ENCODE measurements at places on chromosomes 7 and 10. TPM values are rescaled to one million over a fixed set of nuclear protein-coding genes. Genes with fewer than 3 reads are reported as not detected.

DNA sequence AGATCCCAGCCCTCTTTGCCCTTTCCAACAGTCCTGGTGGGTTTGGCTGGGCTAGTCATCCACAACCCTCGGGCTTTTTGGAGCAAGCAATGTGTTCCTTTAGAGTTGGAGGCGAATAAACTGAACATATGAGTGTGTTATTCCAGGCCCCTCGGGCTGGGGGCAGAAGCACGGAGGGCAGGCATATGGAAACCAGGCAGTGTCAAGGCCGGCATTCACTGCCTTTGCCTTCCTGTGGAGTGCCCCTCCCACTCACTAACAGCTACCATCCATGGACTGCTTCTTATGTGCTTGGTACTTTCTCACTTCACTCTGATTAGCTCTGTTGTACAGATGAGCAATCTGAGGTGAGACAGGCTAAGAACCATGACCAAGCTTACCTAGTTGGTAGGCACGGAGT lies 53.9 kb upstream of the EFCAB10 start:
- DNase-seq, result no peak

Gene AUTS2
- polyA plus RNA-seq, result 61.8 TPM

GRCh38 chr10:102814873-102815661 lies 22.1 kb downstream of the CYP17A1 start:
- no peak for DNase-seq

DNA sequence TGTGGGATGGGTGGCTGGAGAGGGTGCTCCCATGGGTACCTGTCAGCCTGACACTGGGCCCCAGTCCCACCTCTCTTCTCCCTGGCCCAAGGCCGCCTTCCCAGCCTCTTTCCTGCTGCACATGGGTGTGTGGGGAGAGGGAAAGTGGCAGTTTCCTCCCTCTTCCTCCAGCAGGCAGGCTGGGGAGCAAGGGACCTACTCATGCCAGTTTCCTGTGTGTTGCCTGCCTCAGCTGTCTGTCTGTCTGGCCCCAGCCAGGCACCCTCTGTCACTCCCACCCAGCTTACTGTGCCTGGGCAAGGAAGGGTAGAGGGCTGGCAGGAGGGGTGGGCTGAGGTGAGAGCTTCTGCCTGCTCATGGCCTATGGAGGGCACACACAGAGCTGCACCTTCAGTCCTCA lies 46.3 kb upstream of the PCBD1 start:
- DNase-seq, result no peak

DNA sequence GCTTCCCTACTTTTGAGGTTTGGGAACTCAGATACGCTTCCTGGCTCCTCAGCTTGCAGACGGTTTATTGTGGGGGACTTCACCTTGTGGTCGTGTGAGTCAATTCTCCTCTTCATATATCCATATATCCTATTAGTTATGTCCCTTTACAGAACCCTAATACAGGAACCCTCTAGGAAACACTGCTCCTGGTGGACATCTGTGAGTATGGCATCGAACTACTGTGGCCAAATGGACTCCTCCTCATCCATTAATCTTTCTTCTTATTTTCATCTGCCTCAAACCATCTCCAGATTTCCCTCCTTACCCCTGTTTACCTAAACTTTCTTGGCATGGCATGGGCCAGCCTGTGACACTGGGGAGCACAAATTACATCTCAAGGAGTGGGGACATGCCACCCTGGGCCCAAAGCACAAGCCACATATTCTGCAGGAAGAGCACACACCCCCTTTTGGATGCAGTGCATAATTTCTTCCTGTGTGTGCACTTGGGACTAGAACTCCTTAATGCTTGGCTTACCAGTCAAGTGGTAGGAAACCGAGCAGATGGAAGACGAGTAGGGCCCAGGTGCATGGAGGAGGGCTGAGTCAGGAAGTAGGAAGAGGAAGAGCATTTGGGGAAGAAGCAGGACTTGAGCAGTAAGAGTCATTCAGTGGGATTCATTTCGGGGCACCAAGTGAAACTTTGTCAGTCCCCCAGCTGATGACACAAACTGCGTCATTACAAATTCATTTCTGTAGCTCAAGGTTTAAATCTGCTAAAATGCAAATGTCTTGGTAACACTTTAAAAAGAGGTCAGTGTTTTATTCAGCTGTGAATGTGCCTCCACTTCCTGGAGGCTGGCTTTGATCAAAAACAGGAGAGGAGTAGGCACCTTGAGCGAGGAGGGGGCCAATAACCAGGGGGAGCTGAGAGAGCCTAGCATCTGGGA lies 80.8 kb upstream of the PLXNA4 start:
- DNase-seq, result no peak

Gene MYO3A
- polyA plus RNA-seq, result 4.2 TPM

GRCh38 chr10:132390170-132390920 lies 6.7 kb upstream of the PWWP2B start:
- DNase-seq, result no peak

Gene PAPSS2
- 46.4 TPM for polyA plus RNA-seq

DNA sequence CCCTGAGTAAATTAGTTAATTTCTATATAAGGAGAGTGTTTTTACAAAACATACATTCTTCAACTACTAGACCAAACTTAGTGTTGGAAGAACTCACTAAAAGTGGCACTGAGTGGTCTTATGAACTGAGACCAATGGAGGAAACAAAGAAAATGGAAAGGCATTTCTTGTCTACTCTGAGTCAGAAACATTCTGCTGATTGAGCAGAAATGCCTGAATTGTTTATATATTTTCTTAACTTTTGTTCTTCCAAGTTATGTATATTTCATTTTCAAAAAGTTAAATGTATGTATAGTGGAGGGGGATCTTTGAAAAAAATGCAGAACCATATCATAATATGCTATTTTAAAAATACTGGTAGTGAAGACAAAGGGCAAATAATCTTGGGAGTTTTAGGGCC lies 320.7 kb downstream of the HGF start:
- no peak for DNase-seq

Gene RGS10
- polyA plus RNA-seq, result 33.5 TPM

Gene CREB5
- 5.7 TPM for polyA plus RNA-seq

Gene TLX1
- polyA plus RNA-seq, result 0.19 TPM

DNA sequence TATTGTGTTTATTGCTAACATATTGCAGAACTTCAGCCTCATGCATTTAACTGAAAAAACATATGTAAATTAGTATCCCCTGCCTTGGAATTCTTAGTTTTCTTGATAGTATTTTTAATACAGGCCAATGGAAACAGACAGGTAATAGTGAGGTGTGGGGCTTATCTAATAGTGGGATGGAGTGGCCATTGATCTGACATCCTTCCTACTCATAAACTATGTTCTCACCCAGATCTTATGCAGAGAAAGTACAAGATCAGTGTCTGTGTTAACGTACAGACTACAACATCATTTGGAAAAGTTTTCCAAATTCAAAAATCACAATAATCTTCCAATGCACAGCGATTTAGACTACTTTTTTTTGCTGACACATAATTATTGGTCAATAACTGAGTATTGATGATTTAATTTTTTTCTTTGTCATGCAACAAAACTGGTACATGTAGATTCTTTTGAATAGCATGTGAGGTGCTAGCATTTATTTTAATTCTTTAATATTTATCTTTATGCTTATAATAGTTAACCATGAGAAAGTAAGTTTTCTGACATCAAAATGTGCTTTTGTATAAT lies 9.7 kb downstream of the CD36 start:
- DNase-seq, result no peak

DNA sequence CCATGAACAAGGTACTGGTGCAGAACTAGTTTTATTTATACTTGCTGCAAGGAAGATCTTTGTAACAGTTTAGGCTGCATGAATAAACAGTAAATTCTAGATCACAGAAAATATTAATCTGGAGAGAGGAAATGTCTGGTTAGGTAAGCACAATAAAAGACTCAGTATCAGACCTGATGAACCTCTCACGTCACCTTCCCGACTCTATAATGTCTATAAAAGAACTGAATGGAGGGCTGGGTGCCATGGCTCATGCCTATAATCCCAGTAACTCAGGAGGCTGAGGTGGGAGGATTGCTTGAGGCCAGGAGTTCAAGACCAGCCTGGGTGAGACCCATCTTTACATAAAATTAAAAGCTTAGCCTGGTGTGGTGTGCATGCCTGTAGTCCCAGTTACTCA lies 65.9 kb downstream of the FAM171A1 start:
- DNase-seq, result no peak

Gene TAS2R5
- polyA plus RNA-seq, result 1.4 TPM

DNA sequence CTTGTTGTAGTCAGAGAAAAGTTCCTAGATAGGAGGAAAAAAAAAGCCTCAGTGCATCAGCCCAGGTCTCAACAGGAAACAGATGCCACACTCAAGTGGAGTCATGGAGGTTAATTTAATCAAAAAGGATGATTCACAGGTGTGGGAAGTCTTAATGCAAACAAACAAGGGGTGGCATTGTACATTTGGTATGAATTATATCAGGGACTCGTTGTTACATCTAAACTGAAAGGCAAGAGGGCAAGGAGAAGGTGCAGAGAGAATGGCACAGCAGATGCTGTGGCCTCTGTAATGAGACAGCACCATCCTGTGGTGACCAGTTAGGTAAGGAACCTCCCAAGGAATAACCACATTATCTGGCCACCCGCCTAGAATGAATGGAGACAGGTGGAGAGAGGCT lies 133.7 kb downstream of the PTPRZ1 start:
- no peak for DNase-seq

DNA sequence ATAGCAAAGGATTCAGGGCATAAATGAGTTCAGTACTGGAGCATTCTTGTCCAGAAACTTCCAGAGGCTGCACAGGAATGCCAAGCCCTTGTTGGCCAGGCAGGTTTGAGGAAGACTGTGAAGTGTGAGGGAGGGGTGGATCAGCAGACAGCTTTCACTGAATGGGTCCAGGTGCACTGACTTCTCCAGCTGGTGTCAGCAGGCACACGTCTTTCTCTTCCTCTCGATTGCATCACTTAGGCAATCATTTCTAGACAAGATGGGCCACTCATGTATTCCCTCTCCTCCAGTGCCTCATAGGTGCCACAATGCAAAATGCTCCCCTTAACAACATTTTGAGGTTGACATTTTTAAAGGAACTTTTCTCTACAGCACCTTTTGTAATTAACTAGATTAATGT lies 15.6 kb upstream of the PLEKHS1 start:
- DNase-seq, result no peak

- no peak for DNase-seq
Observed at GRCh38 chr7:106346678-106347217, 62.0 kb upstream of the NAMPT start.

GRCh38 chr7:87875151-87876039 lies 765 bp downstream of the SLC25A40 start:
- no peak for DNase-seq

- DNase-seq, result no peak
Observed at GRCh38 chr10:12655940-12656339, 306.6 kb downstream of the CAMK1D start.

- no peak for DNase-seq
Observed at GRCh38 chr10:58647376-58648112, 134.9 kb downstream of the BICC1 start.

Gene SLIT1
- polyA plus RNA-seq, result 7.0 TPM

Gene TEX36
- polyA plus RNA-seq, result not detected

Gene CYP2C19
- polyA plus RNA-seq, result 0.14 TPM

All from left renal cortex interstitium (tissue), 4 donors.